ENCODE measurements at places on chromosomes 12 and 14.

DNA sequence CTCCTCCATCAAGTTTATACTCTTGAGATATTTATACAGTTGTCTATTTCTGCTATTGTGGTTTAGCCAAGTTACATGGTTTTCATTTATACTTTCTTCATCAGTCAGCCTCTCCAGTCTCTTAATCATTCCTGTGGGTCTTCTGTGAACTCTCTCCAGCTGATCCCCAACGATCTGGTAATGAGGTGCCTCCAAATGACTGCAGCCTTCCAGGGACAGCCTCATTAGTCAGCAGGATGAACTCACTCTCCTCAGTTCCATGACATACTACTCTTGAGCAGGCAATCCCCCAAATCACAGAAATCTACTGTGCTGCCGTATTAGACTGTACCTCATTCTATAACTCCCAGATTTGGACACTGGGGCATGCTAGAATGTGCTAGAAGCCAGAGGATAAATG, 15.3 kb downstream of the AREL1 start:
- DNase-seq = no peak

DNA sequence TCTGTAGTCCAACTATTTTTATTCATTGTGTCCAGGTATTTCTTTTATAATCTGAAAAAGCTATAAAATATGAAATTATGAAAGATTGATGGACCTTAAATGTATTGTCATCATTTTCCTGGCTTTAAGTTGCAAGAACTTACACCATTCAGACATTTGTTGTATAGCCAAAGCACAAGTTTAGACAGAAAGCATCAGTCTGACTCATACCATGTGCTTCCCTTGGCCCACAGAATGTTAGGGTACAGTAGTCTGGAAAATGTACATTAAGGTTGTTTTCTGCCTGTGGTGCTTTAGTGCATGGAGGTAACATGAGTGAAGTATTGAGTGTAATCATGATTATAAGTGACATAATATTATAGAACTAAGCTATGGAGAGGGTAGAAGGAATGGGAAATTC, 1002.5 kb downstream of the BCL11B start:
- no peak for DNase-seq

DNA sequence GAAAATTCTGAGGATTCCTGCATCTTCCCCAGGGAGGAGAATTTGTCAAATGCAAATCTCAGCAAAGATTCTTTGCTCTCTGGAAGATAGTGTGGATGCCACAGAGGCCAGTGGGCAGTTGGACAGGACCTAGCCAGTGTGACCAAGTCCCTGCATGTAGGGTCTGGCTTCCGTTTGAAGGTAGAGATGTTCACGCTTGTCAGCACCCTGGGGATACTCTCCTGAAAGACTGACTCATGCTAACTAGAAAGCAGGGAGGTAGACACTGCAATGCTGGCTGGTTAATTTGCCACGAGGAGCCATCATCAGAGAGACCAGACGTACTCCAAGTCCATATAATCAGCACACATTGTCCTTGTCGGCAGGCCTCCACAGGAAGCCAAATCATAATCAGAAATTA, 130.1 kb downstream of the SAMD4A start:
- DNase-seq = no peak

DNA sequence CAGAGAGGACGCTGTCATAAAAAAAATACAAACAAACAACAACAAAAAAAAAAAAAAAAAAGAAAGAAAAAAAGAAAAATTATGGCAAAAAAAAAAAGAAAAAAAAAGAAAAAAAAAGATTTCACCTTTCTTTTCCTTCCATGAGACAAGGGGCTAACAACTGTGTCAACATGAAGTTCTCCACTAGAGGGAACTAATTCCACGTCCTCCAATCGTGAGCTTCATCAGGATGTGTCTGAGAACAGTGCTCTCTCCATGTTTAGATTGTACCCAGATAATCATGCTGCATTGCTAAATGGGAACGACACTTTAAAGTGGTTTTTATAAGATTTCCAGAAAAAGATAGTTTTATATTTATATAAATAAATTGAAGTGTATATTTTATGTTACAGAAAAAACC, 96.2 kb upstream of the PTPRB start:
- no peak for DNase-seq

GRCh38 chr12:79687711-79688260, 3.0 kb downstream of the PAWR start:
- no peak for DNase-seq

GRCh38 chr12:55703901-55704761, 3.6 kb downstream of the ITGA7 start:
- DNase-seq = no peak

DNA sequence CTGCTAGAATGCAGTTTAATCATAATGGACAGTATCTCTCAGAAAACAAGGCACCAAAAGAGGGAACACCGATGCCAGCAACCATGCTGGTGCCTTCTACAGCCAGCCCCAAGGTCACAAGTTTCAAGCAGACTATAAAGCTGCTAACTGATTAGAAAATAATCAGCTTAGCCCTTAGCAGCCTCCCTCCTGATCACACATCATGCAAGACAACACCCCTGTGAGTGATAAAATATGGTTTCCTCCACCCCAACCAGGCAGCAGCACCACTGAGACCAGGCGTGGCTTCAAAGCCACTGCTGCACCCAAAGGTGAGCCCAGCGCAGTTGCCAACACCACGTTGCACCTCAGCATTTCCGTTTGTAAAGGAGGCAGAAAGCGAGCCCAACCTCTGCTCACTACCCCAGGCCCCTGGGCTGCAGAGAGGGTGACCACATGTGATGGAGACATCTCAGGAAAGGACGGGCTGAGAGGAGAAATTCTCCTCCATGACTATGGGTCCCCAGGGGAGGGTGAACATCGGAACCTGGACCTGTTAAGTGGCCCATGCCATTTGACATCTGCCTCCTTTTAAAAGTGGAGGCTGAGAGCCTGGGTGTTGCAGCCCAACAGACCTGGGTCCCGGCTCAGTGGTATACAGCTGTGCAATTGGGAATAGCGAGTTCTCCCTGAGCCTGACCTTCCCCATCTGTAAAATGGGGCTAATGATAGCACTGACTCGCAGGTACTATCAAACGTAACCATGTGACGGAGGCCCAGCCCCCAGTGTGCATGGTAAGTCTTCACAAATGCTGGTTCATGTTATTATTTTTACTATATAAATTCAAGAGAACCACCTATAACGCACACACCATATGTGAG, 11.5 kb downstream of the ZFP36L1 start:
- DNase-seq = no peak

DNA sequence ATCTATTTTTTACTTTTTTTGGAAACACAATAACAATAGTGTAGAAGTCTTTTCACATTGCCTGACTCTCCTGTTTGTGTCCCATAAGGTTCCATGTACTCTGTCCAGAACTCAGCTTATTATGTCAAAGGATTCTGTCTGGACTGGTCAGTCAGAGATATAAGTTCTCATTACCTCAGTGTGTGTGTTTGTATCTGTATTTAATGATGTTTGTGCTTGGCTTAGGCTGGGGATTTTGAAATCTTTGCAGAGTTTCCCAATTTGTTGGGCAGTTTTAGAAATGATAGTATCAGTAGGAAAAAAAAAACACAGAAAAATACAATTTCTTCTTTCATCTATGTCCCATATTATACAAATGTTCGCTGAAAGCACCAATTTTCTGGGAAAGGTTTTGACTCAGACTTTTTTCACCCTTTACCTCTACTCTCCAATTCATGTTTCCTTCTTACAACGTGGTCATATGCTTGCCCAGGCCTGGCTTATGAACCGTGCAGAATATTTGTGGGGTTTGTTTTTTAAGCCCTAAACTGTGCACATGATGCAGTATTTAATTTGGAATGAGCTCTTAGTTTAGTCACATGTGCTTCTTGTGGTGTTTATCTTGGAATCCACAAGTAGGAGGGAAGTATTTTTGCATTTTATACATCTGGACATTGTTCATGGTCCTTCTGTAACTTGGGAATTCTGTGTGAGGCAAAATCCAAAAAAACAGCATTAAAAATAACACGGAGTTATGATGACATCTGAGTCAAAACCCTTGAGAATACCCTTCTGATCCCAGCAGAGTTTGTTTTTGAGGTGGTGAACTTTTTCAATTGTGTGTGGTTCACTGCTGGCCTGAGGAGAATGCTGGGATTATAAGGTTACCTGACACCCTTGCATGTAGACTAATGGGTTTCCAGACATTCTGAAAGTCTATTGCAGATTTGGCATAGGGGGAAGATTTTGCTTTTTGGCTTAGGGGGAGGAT, 121.2 kb downstream of the RAD51B start:
- no peak for DNase-seq

- no peak for DNase-seq
Observed at GRCh38 chr14:24368562-24369252, 723 bp downstream of the NFATC4 start.
